Effector memory CD4-positive, alpha-beta T cell (primary cell): ENCODE measurements at places on chromosomes 12 and 14.

DNA sequence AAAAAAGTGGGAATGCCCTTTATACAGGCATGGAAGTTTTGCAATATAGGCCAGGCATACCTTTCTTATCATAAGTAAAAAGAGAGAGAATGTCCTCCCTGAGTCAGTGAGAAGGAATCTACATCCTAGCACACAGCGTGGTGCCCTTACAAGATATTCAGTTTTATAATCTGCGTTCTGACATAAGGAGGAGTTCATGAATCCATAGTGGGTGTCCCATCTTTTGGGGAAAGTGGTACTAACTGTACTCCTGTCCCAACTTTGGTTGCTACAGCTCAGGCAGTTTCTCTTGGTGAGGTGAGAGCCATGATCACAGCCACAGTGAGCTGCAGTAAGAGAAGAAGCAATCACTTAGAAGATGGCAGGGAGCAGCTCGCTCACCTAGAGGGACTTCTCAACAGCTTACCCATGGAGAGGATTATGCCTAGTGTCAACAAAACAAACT, 332.9 kb downstream of the BCAT1 start:
- DNase-seq = no peak

DNA sequence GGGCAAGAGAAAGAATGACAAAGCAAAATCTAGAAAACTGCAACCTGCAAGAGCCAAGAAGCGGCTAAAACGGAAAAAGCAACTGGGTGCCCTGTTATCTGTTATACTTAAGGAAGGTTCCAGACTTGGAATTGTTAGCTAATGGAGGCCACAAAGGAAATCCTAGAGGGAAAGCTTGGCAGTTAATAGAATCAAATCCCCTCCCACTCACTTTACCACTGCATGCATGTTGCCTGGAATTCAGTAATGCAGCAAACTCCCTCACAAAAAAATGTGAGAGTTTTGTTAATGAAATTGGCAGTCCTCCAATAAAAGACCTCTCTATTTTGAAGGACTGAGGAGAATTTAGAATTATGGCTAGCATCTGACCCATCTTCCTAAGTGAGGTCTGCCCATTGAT, 164.2 kb upstream of the SOX5 start:
- DNase-seq = no peak

DNA sequence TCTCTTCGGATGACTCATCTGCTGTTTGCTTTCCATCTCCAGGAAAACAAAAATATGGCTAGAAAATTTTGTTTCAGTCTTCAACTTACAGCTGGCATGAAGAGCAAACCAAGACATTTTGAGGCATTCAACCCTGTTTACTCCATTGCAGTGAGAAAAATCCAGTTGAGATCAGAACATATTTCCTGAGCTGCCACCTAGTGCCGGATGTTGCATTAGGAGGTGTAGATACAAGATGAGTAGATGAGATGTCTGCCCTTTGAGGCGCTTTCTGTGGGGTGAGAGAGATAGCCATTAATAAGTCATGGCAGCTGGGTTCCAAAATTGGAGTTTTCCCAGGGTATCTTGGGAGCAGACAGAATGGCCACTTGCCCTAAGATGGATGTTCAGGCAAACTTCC, 171.1 kb downstream of the PRKCH start:
- DNase-seq = no peak

GRCh38 chr14:64684091-64684490, 20.1 kb upstream of the PLEKHG3 start:
- no peak for DNase-seq

DNA sequence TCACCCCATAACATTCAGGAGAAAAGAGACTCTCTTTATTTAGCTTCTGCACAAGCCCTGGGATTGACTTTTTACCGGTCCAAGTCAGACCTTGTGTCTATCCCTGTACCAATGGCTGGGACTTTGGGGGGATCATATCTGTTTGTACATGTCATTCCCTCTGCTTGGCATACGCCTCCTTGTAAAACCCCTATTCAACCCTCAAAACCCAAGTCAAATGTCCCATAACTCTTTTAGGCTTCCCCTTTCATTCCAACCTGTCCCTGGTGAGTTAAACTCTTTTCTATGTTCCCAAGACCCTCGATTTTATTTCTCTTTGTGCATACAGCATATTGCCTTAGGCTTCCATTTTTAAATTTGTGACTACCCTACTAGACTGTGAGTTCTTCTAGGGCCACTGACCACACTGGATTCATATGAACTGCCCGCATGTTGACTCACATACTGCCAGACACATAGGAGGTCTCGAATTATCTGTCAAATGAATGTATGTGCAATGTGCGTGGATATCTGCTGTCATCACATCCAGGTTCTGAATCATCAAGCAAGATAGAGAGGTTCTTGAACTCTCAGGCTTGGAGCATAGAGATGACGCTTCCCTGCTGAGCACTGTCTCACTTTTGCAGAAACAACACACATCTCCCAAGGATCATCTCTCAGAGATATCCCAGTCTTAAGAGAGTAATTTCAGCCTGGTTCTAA, 548.6 kb upstream of the TBX3 start:
- DNase-seq = no peak

- no peak for DNase-seq
Observed at GRCh38 chr14:70514168-70515069, 20.4 kb downstream of the ADAM20 start.

- DNase-seq = no peak
Observed at GRCh38 chr12:9073076-9073475, 42.6 kb downstream of the A2M start.

- no peak for DNase-seq
Observed at GRCh38 chr12:30989754-30990153, 63.2 kb downstream of the TSPAN11 start.

- DNase-seq = no peak
Observed at GRCh38 chr14:93731753-93732152, 56.5 kb downstream of the PRIMA1 start.

- DNase-seq = no peak
Observed at GRCh38 chr12:116150001-116150400, 127.5 kb downstream of the MED13L start.

- DNase-seq = no peak
Observed at GRCh38 chr12:122996188-122996601, 15.7 kb downstream of the ARL6IP4 start.

DNA sequence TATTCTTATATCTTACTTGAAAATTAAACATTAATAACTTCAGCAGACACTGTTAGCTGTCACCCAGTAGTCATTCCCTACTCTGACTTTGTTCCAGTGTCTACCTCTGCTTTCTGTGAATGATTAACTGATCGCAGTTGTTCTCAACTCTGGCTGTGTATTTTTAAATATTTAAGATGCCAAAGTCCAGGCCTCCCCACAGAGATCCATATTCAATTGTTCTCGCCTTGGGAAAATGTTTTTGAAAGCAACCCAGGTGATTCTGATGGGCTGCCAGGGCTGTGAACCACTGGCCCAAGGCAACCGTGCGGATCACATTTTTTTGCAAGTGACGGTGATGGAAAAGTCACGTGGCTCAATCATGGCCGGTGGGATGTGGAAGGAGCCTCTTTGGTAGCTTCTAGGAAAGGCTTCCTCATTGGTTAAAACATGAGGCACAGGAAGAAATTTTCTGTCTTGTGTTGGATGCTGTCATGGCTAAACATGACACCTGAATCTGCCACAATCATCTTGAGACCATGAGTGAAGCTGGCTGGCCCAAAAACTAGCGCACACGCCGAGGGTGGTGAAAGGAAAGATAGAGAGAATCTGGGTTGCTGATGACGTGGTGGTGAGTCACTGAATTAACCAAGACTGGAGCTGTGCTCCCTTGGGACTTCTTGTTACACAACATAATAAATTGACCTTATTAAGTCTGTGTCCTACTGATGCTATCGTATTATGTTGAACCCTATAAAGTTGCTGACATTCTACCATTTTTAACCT, 37.2 kb downstream of the RDH12 start:
- peak; percentile 8 for DNase-seq

DNA sequence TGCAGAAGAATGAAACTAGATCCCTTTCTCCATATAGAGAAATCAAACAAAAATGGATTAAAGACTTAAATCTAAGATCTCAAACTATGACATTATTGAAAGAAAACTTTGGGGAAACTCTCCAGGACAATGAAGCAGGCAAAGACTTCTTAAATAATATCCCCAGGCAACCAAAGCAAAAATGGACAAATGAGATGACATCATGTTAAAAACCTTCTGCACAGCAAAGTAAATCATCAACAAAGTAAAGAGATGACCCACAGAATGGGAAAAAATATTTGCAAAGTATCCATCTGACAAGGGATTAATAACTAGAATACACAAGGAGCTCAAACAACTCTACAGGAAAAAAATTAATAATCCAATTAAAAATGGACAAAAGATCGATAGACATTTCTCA, 101.0 kb downstream of the RALGAPA1 start:
- no peak for DNase-seq

- DNase-seq = no peak
Observed at GRCh38 chr12:107032266-107032665, 45.3 kb upstream of the MTERF2 start.

- DNase-seq = no peak
Observed at GRCh38 chr14:31489691-31490090, 1.9 kb upstream of the GPR33 start.

DNA sequence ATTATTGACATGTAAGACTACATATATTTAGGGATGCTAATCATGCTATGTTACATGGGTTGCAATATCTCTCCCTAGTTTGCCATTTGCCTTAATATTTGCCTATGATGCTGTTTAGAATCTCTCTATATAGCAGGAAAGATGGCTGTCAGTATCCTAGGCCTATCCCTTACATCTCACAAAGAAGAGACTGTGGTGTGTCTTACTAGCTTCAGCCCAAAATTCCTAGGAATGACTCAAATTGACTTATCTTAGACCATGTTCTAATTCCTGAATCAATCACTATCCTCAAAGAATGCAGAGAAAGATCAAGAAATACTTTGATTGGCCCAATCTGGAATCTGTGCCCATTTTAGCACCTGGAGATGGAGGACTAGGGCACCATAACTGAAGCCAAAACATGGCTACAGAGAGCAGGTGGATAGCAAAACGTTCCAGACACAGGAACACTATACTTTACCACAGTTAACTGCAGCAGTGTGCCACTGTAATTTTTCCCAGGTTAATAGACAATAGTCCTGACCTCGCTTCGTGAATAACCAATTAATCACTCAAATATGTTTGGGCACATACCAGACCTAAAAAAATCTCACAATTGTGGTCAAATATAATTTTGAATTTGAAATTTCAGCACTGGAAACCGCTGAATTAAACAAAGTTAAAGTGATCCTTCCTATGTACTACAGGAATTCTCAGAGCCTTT, 32.7 kb upstream of the GLIPR1 start:
- DNase-seq = no peak

DNA sequence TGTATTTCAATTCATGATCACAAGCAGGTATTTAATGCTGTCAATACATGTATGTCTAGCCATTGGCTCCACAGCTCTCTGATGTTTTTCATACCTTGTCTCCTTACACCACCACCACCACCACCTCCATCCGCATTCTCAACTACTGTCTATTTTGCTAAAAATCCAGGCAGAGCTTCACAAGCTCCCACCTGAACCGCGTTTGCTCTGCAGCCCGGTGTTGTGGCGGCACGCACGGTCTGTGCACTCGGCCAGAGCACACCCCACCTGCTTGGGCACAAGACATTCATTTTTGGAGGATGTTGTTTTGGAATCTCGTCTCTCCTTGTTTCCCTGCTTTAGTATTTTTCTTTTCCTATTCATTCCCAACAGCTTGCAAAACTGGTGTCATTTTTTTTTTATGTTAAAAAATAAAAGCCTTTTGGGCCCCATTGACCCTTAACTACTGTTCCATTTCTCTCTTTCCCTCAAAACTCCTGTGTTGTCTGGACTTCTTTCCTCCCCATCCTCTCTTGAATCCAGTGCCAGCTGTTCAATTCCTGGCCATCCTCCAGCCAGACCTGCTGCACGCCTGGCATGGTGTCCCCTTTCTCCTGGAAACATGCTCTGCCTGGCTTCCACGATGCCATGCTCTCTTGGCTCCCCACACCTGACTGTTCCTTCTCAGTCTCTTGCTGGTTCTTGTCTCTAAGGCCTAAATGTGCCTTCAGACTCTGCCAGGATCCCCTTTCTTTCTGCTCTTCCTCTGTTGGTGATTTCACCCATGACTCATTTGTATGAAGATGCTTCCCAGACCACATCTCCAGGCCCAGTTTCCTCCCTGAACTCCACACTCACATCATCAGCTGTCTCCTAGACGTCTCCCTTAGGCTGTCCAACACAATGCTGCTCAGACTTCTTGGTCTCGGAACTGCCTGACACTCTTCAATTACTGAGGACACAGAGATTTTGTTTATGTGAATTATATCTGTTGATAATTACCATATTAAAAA, 37.9 kb downstream of the PIWIL1 start:
- DNase-seq = no peak

DNA sequence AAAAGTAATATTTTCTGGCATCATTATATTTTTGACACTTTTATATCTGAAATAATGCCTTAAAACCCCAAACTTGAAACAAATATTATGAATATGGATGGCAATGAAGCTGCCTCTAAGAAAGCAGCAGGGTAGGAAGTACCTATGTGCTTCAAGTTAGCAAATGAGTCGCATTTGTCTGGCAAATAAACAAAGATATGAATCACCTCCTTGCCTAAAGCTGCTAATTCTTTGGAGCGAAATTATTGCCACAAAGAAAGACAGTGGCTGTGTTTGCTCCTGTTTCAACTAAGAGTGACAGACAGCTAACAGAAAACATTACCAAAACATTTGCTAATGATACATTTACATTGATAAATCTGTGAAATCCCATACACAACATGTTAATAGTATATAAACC, 854.9 kb downstream of the RPS29 start:
- no peak for DNase-seq

- DNase-seq = no peak
Observed at GRCh38 chr14:32400480-32400879, 71.4 kb downstream of the AKAP6 start.

DNA sequence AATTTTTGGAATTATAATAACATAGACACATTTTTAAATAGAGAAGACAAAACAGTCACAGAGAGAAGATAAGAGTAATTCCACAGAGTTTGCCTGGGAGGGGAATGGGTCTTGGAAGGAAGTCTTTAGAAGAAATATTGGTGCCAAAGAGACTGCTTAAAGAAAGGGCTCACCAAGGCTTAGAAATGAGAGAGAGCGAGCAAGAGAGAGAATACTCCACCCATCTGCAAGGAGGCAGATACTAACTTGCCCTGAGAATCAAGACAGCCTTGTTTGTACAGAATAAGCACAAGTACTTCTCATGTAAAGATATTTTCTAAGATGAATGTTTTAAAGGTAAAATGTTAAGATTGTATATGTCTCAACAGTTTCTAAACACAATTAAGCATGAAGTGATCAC, 165.5 kb downstream of the SLC38A4 start:
- no peak for DNase-seq

- DNase-seq = no peak
Observed at GRCh38 chr12:121057794-121058193, 18.7 kb upstream of the OASL start.

GRCh38 chr12:46265734-46266133, 3.1 kb downstream of the SLC38A1 start:
- DNase-seq = no peak

DNA sequence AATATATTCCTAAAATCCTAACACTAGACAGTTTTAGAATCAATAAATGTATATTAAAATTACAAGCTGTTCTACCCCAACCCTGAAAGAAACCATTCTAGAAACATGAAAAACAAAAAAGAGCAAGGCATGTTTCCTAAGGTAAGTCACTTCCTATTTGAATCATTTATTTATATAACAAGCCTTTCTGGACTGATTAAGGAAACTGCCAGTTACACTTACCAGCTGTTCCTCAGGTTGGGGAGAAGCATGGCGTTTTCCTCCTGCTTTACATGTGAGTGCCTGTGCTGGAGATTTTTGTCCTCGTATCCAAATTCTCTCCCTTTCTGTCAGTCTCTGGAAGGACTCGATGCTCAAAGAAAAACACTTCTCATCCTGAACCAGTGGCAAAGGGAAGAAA, 183.3 kb downstream of the EFCAB11 start:
- no peak for DNase-seq

GRCh38 chr12:27841392-27841882, 61.4 kb upstream of the MANSC4 start:
- no peak for DNase-seq
